WTC11 (cell line): ENCODE measurements at places on chromosomes 4 and X. TPM values are rescaled to one million over a fixed set of nuclear protein-coding genes. Genes with fewer than 3 reads are reported as not detected.

Gene FANCB
- 12.3 to 13.2 TPM (median 13.2 TPM) in 3 replicates for total RNA-seq

- H3K27me3 ChIP-seq = no peaks in the 10 kb centered on the region
- no peaks in the 10 kb centered on the region for H3K36me3 ChIP-seq
- DNase-seq = no peak
These were observed 32.9 kb downstream of the CXCL1 start for GRCh38 chr4:73902038-73902637.

DNA sequence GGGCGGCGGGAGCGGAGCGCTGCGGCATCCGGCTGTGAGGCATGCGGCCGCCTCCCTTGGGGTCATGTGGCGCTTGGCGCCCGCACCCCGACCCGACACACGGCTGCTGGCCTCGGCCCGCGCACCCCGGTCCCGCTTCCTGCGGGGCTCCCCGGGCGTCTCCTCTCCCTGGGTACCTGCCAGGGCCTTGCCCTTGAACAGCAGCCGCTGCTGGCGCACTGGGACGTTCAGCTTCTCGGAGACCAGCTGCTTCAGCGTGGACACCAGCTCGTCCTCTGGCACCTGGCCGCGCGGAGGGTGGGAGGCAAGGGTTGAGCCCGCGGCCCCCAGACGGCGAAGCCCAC is 391 bp downstream of the UBL4A start:
- peaks cover 4% of the 10 kb centered on the region; the same call in 1 of the 2 replicates for H3K4me1 ChIP-seq
- no peak for DNase-seq
- no peaks in the 10 kb centered on the region; the same call in 1 of the 2 replicates for H3K36me3 ChIP-seq
- no peaks in the 10 kb centered on the region for H3K27me3 ChIP-seq
- no peak overlapping the region for H3K27ac ChIP-seq

GRCh38 chrX:6849716-6850414 is 297.6 kb upstream of the STS start:
- peak overlapping the region; percentile 98 for H3K27ac ChIP-seq
- H3K4me1 ChIP-seq = peaks cover 40% of the 10 kb centered on the region
- H3K4me3 ChIP-seq = peak overlapping the region; percentile 49
- no peak for DNase-seq

DNA sequence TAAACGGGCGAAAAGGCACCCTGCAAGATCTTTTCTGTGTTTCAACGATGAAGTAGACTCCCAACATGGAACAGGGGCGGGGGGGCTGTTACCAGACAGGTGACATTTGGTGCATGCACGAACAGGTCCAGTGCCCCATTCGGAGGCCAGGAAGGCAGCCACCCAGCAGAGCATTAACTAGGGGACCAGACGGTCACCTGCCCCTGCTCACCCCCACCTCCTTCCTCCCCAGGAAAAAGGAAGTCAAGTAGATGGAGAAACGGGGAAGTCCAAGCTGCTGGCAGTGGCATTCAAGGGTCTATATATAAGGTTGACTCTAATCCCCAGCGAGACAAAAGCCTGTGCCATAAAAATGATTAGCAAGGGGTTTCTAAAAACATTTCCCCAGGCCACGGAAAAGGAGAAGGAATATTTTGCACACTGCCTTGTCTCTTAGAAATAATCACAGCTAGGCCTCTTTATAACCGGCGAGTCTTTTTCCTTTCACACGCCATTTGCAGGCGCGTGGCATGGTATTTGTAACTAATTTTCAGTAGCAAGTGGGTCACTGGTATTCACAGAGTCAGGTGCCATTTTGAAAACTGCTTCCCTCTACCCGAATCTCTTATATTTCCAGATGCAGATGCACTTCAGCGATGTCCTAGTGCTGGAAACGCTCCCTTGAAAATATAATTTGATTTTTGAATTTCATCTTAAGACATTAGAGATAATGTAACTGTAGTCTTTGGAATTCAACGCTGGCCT is 1.2 kb upstream of the TMSB4X start:
- H3K27me3 ChIP-seq = no peaks in the 10 kb centered on the region
- H3K36me3 ChIP-seq = peaks cover 26% of the 10 kb centered on the region
- DNase-seq = no peak
- peak overlapping the region; percentile 93 for H3K4me3 ChIP-seq
- H3K27ac ChIP-seq = peak overlapping the region; percentile 90; the same call in 1 of the 2 replicates

DNA sequence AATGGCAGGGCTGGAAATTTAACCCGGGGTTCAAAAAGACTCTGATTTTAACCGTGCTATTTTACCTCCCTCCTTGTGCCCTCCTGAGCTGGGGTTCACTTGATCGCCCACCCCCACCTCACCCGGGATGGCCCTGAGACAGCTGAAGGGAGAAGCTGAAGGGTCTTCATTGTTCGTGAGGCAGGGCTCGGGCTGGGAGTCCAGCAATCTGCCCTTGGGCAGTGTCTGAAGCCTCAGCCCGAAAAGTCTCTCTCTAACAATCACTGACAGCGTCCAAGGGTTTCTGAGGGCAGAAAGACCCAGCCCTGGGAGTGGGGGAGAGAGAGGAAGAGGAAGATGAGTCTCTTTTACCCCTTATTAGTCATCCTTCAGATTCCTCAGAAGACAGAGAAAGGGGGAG is 39.4 kb upstream of the PHOX2B start:
- H3K27ac ChIP-seq = no peak overlapping the region
- DNase-seq = no peak
- peaks cover 7% of the 10 kb centered on the region; the same call in 1 of the 2 replicates for H3K27me3 ChIP-seq
- no peaks in the 10 kb centered on the region for H3K36me3 ChIP-seq

DNA sequence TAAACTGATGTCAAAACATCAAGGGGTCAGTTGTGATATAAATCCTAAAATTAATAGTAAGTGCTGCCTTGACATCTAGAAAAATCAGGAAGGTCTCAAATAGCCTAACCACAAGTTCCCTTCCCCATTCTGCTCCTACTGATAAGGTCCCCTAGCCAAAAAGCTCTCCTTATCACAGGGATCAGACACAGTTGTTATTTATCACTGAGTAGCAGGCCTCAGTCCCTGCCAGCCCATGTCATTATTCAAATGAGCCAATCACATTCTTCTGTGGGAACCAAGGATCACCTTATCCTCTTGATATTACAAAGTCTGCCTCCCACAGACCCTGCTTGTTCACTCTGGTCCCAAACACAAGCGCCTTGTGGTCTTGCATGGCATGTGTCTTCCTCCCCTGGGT is 23.3 kb upstream of the TMEM255A start:
- H3K4me3 ChIP-seq = no peak overlapping the region
- DNase-seq = no peak
- peaks cover 27% of the 10 kb centered on the region for H3K36me3 ChIP-seq
